SW480 (cell line): ENCODE measurements at places on chromosomes 16 and 17.

- no peak for DNase-seq
Observed at GRCh38 chr16:11452298-11452697, 107.0 kb downstream of the RMI2 start.

DNA sequence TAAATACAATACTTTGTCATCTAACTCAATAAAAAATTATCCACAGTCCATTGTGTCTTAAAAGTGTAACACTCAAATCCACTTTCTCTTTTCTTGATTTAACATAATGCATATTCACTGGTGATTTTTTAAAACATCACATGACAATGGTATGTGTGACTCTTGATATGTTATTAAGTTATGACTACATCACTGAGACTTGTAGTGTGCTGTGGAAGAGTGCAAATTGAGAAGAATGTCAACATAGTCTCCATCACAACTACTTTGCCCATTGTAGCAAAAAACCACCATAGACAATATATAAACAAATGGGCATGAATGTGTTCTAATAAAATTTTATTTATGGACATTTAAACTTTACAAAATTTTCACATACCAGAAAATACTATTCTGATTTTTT, 380.7 kb upstream of the PMFBP1 start:
- no peak for DNase-seq

DNA sequence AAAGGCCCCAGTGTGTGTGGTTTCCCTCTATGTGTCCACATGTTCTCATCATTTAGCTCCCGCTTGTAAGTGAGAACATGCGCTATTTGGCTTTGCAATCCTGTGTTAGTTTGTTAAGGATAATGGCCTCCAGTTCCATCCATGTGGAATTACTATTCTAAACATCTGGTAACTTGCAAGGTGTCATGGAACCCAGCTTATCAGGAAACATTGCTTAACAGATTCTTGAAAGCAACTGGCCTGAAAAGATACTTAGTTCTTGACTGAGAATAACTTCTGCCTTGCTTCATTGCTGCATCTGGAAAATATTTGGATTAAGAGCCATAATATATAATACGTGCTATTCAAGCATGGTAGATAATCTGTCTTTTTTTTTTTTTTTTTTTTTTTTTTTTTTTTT, 27.8 kb downstream of the PAFAH1B1 start:
- DNase-seq: no peak

GRCh38 chr17:12522743-12523183, 142.9 kb upstream of the MYOCD start:
- peak; percentile 97 for DNase-seq

DNA sequence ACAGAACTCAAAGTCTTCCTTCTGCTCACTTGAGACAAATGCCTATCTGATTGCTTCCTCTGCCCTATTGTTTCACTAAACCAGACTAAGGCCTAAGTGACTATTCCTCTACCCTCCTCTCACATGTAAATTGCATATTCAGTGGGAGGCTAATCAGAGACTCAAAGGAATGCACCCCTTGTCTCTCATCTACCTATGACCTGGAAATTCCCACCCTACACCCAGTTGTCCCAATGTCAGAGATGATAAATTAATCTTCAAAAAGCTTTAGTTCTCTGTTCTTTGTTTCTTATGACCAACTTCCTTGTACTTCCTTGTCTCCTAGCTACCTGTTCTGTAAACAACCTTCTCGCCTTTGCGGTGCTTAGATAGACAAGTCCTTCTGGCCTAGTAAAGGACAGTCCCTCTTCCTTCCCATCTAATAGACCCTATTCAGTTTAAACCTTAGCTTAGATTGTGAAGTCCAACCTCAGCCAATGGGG, 76.0 kb downstream of the EMP2 start:
- DNase-seq: no peak

GRCh38 chr17:83031321-83031945, 48.0 kb upstream of the METRNL start:
- no peak for DNase-seq
